ENCODE measurements at places on chromosomes 16 and 17.

- no peak for DNase-seq
Measured at GRCh38 chr16:66359811-66360608, 6.5 kb upstream of the CDH5 start.

GRCh38 chr17:82287868-82288801 lies 14.6 kb upstream of the CSNK1D start:
- peak; percentile 91 for DNase-seq

- no peak for DNase-seq
Measured at GRCh38 chr17:71628306-71628705, 492.5 kb upstream of the SOX9 start.

DNA sequence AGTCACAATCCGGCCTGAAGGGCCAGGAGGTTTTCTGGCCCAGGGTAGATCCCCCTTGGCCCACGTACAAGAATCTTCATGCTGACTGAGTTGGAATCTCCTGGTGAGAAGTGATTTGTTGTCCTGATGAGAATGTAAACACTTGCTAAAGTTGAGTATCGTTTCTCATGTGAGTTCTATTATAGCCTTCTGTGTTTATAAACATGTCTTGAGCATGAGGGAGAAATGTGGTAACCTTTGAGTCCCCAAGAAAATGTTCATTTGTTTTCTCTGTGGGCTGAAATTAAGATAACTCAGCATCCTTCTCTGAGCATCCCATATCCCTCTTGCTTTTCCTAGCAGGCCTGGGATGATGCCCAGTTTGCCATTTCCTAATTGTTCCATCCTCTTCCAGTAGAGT lies 204.8 kb downstream of the FTO start:
- DNase-seq, result no peak

DNA sequence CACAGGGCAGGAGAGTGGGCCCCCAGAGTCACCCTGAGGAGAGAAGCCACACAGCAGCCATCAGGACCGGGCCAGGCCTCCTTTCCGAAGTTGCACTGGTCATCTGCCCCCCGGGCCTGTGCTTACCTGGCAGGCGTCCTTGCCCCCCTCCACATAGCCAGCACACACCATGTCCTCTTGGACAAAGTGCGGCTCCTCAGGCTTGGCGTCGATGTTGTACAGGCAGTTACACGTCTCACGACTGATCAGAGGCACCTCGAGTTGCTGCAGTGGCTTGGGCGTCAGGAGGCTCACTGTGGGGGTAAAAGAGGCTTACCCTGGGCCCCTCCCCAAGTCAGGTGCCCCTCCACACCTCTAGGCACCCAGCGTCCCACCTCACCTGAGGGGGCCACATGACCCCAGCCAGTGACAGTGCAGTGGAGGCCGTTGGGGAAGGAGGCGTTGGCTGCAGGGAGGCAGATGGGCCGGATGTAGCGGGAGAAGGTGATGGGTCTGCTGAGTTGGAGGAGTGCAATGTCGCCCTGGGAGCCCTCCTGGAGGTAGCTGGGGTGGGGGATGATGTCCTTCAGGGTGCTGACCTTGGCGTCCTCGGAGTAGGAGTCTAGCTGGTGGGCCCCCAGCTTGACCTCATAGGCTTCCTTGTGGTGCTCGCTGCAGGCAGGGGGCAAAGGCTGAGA lies 3.1 kb downstream of the PRSS8 start:
- DNase-seq, result no peak

DNA sequence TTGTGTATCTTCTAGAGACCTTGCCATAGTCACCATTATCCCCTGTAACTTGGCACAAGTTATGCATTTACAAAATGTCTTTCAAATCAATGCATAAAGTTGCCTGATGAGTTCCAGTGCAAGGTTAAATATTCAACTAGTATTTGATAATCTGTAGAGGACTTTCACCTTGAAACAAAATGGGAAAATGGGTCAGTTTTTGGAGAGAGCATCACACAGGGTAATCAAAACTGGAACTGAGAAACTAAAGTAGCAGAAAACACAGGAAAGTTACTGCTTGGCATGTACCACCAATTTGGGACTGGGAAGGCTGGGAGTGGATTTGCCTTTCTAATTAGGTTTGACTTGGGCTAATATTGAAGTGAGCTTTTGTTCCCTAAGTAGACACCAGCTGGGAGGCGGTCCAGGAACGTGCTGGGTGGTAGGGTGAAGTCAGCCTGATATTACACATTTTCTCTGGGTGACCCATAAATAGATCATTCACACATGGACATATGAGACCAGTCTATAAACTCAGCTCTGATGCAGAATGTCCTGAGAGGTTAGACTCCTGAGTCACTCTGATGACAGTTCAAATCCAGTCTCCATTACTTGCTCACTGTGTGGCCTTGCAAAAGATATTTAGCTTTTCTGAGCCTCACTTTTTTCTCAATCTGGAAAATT lies 152.3 kb downstream of the PCTP start:
- no peak for DNase-seq

DNA sequence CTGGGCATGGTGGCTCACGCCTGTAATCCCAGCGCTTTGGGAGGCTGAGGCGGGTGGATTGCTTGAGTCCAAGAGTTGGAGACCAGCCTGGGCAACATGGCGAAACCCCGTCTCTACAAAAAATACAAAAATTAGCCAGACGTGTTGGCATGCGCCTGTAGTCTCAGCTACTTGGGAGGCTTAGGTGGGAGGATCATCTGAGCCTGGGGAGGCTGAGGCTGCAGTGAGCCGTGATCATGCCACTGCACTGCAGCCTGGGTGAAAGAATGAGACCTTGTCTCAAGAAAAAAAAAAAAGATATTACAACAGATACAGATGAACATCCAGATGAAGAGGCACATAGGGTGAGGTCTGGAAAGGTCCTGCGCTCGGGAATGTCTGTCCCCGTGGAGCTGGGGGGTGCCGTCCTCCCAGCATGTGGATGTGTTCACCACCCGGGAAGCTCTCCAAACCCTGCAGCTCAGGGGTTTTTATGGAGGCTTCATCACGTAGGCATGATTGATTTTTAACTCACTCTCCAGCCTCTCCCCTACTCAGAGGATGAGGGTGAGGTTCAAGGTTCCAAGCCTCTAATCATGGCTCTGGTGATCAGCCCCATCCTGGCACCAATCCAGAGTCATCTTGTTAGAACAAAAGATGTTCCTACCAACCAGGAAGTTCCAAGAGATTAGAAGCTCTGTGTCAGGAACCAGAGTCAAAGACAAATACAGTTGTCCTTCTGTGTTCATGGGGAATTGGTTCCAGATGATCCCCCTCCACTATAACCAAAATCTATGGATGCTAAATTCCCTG lies 85.0 kb upstream of the DNAJA2 start:
- no peak for DNase-seq

- DNase-seq, result no peak
Measured at GRCh38 chr16:23031508-23032098, 117.6 kb downstream of the USP31 start.

- DNase-seq, result no peak
Measured at GRCh38 chr17:63439687-63440086, 6.4 kb downstream of the CYB561 start.

DNA sequence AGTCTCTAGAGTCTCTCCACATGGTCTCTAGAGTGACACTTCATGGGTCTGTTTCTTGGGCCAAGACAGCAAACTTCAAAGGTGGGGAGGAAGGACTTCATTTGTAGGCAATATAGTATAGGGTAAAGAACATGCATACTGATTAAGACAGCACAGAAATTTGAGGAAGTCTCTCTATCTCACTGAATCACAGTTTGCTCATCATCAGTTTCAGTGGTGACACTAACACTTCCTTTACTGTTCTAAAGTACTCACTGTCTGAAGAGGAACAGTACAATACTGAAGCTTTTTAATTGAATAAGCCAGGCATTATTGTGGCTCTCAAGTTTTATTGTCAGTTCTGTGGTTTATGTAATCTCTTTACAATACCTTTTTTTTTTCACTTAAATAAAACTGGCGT lies 656.4 kb upstream of the CDH8 start:
- no peak for DNase-seq

GRCh38 chr17:40331743-40332641 lies 23.0 kb downstream of the RARA start:
- no peak for DNase-seq

DNA sequence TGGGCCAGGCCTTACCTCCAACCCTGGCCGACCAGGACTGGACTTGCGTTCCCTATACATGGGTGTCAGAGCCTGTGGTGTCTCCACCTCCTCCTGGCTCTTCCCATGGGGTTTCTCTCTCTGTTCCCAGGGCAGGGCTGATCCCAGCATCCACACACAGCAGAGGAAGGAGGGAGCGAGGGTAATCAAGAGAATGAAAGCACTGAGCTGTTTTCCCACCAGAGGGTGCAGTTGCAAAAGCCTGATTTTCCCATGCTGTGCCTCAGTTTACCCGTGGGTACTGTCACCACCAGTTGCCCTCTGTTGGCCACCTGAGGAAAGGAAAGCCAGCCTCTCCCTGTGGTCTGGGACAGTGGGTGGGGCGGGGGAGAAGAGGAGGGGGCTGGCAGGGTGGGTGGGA lies 249.7 kb upstream of the GSE1 start:
- DNase-seq, result no peak

DNA sequence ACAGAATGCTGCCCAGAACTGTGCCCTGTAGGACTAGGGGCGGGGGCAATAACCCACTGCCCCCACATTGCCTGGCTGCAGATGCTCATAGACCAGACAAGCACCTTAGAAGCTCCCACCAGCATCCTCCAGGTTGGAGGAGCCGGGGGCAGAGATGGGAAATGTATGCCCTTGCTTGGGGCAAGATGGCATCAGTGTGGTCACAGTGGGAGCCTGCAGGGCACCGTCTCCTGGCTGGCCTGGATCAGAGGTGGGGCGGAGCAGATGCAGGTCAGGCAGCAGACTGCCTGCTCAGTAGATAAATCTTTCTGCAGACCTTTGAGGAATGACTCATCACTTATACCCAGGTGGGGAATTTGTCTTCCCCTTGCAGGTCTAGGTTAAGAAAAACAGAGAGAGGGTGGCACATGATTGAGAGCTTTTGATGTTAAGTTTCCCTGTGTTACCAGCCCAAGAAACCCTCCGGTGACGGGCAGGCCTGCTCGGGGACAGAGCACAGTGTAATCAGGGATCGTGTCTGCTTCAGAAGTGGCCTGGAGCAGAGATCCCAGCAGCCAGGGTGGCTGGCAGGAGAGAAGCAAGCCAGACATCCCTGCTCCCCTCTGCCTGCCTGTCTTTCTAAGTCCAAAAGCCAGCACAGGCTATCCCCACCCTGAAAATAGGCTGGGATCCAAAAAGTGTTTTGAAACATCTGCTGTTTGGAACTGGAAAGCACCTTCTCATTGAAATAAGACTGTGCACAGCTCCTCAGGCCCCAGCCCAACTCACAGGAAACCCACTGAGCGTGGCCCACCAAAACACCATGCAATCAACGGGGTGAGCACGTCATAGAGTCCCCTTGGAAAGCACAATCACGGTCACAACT lies 50.7 kb upstream of the RPL38 start:
- no peak for DNase-seq

DNA sequence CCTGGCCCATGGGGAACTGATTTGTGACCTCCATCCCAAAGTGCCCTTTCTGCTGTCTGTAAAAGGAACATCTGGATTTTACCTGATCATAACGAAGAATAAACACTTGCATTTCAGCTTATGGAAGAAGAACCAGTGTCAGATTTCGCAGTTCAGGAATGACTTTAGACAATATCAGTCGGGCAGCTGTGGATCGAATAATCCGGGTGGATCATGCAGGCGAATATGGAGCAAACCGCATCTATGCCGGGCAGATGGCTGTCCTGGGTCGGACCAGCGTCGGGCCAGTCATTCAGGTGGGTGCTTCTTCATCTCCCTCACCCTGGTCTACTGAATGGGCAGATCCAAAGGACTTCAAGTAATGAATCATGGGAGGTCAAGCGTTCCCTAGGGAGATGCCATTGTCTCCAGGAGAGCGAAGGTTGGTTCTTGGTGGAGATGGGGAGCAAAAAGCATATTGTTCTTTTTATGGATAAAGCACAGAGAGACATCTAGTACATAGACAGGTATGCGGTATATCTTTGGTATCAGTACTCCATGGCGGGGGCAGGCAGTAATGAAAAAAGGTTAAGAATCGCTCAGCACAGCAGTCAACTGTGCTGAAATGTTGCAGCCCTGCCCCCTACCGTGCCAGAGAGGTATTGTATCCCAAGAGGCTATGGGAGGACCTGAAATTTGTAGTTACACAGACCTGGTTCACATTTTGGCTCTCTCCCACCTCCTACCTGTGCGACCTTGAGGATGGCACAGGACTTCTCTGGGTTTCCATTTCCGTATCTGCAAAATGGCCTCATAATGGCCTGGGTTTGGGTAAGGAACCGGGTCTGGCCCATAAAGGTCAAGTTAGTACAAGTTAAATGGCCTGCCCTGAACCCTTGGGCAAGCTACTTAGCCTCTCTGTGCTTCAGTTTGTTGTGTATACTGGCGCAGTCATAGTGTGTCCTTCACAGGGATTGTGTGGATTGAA lies 4.7 kb downstream of the COQ7 start:
- DNase-seq, result no peak

- DNase-seq, result no peak
Measured at GRCh38 chr17:21025451-21025850, 17.4 kb downstream of the USP22 start.

- DNase-seq, result no peak
Measured at GRCh38 chr16:78866521-78866920, 734.0 kb downstream of the MAF start.

DNA sequence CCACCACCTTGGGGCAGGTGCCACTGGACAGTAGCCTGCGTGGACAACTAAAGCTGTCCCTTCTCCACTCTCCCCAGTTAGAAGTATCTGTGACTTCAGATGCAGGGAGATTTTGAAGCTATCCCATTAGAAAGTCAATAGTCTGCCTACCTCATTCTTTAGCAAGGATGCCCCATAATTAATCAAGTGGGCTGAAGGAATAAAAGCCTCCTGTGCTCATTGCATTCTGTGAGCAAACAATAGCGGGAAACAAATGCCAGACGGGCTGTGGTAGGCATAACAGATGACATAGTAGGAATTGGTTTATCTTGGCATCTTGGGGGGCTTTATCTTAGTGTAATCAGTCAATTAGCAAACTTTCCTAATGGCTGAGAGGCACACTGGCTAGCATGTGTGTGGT lies 96.7 kb upstream of the HSBP1 start:
- no peak for DNase-seq

- DNase-seq, result no peak
Measured at GRCh38 chr16:85056211-85056748, 28.7 kb downstream of the KIAA0513 start.
